Lower leg skin (tissue), 4 donors: ENCODE measurements at places on chromosomes 2 and 18.

GRCh38 chr2:62404913-62405312 is 101.1 kb downstream of the TMEM17 start:
- DNase-seq: no peak

- DNase-seq: no peak
Observed at GRCh38 chr2:102662833-102663232, 43.5 kb downstream of the SLC9A2 start.

DNA sequence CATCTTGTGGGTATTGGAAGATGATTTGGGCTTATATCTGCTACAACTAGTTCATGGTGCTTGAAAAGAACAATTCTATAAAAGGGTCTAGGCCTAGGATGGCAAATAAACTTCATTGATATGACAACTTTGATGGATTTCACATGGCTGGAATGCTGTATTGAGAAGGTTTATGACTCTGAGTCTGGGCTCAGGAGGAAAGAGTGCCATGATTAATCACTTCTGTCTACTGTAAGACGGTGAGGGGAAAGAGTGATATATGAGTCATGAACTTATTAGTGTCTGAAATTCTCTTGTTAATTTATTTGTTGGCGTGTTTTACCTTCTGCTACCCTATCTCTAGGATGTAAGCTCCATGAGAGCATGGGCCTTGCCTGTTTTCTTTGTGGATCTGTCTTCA is 17.0 kb upstream of the ADCYAP1 start:
- DNase-seq: no peak

- DNase-seq: no peak
Observed at GRCh38 chr18:21362831-21363230, 120.8 kb downstream of the GREB1L start.

- no peak for DNase-seq
Observed at GRCh38 chr2:172790404-172790803, 54.8 kb downstream of the RAPGEF4 start.

DNA sequence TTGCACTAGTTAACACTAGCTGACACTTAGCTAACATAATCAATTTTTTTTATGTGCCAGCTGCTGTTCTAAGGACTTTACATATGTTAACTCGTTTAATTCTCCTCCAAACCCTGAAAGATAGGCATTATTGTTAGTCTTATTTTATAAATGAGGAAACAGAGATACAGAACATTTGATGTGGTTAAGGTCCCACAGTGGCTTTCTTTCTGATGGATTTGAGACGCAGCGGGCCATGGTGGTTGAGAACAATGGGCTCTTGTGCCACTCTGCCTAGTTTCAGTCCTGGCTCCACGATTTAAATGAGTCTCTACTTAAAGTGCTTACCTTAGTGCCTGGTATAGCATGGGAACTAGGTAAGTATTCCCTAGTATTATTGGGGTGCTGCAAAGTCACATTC is 201.9 kb upstream of the SPRED2 start:
- DNase-seq: no peak

GRCh38 chr2:162509288-162509968 is 165.5 kb downstream of the GCA start:
- no peak for DNase-seq

- no peak for DNase-seq
Observed at GRCh38 chr2:238504181-238504931, 77.6 kb downstream of the ASB1 start.
